ENCODE measurements at places on chromosomes 5 and 9. TPM values are rescaled to one million over a fixed set of nuclear protein-coding genes. Genes with fewer than 3 reads are reported as not detected.

The GFI1B gene
- 0.08 TPM for total RNA-seq

GRCh38 chr9:20940447-20941173, 90.8 kb downstream of the HACD4 start:
- H3K4me1 ChIP-seq = no peaks in the 10 kb centered on the region
- no peak for DNase-seq
- no peak overlapping the region for H3K27ac ChIP-seq
- H3K4me3 ChIP-seq = no peak overlapping the region

DNA sequence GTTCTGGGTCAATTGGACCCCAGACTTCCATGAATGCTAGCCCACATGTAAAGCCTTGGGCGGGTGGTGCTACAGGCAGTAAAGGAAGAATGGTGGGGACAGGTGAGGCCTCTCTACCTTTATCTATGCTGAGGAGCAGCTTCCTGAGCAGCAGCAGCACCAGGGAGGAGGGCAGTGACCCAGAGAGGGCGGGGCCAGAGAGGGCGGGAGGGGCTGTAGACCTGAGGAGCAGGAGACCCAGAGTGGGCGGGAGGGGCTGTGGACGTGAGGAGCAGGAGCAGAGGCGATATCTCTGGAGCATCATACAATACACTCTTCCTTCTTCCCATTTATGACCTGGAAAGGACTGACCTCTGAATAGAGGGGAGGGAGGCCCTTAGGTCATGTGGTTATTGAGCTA, 165.9 kb downstream of the MTRR start:
- no peak overlapping the region for H3K27ac ChIP-seq
- no peaks in the 10 kb centered on the region for H3K4me1 ChIP-seq
- no peak for DNase-seq
- H3K36me3 ChIP-seq = no peaks in the 10 kb centered on the region
- no peaks in the 10 kb centered on the region for H3K27me3 ChIP-seq
- H3K4me3 ChIP-seq = no peak overlapping the region

The GRXCR2 gene
- total RNA-seq = not detected
